Bone marrow (tissue), 2 donors: ENCODE measurements at places on chromosomes 4 and X.

DNA sequence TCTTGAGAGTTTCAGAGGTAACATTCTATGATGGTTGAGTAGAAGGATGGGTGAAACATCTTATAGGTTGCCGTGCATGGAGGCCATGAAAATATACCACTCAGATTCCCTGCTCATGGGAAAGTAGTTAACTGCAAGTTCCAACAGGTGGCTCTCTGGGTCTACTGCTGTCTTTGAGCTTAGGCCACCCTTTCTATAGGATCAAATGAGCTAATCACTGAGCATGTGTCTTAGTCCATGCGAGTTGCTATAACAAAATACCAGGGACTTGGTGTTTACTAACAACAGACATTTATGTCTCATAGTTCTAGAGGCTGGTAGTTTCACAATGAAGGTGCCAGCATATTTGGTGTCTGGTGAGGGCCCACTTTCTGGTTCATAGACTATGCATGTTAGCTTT lies 144.8 kb upstream of the UNC5C start:
- DNase-seq: no peak

DNA sequence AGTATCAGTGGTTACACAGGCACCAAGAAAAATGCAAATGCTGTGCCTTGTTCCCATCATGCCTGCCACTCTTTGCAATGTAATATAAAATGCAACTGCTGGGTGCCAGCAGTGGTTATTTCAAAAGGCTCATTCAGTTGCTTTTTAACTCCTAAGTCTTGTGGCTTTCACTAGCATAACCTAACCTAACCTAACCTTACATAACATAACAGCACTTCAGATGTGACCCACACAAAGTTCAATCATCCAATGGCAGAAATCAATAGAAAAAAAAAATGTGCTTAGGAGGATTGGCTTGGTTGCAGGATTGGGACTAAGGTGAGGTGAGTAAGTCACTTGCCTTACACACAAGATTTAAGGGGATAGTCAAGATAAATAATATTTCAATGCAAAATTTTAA lies 60.2 kb upstream of the VMA21 start:
- no peak for DNase-seq

- DNase-seq: no peak
These were observed 45.3 kb upstream of the RPS6KA3 start for GRCh38 chrX:20312018-20312417.

DNA sequence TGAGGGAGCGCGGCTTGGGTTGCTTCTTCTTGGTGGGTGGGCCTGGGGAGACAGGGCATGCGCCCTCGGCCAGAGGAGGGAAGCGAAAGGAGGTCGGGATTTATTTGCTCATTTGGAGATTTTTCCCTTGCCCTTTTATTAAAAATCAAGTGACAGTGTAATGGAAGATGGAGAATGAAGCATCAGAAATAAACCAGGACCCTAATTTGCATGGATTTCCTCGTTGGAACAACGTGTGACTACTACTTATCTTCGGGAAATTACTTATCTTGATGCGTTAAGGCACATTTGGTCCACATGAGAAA lies 709 bp upstream of the CLOCK start:
- DNase-seq: no peak

DNA sequence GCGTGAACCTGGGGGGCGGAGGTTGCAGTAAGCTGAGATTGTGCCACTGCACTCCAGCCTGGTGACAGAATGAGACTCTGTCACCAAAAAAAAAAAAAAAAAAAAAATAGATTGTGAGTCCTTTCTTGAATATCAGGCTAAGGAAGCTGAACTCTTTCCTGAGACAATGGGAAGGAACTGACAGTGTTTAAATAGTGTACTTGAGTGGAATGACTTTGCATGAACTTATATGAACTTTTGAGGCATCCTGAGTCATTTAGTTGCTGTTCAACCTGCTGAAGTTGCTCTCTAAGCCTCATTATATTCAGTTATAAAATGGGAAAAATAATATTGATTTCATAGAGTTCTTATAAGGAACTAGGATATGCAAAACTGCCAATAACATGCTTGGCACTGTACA lies 79.3 kb upstream of the LIMCH1 start:
- DNase-seq: no peak
